Stimulated activated CD8-positive, alpha-beta memory T cell treated with anti-CD3 and anti-CD28 coated beads, Interleukin-4, amount 100 ng/mL, for 4 hours (primary cell): ENCODE measurements at places on chromosomes 3 and 15.
A peak's percentile ranks its signal among the peaks of the same experiment; 100 is the strongest.

DNA sequence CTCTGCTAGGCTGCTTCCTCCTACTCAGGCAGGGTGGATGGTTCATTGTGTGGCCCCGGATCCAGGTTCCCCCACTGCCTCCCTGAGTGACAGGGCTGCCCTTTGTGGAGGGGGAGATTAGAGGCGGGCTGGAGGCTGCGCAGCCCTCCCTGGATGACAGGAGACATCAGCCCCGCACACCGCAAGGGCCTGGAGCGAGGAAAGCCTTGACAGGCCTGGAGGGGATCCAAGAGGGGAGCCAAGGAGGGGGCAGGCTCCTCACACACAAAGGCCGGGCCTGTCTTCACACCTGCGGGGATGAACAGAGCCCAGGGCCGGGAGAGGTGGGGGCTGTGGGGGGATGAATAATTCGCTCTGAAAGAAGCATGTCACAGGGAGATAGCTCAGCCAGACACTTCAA lies 72.9 kb downstream of the RPN1 start:
- no peak for DNase-seq

DNA sequence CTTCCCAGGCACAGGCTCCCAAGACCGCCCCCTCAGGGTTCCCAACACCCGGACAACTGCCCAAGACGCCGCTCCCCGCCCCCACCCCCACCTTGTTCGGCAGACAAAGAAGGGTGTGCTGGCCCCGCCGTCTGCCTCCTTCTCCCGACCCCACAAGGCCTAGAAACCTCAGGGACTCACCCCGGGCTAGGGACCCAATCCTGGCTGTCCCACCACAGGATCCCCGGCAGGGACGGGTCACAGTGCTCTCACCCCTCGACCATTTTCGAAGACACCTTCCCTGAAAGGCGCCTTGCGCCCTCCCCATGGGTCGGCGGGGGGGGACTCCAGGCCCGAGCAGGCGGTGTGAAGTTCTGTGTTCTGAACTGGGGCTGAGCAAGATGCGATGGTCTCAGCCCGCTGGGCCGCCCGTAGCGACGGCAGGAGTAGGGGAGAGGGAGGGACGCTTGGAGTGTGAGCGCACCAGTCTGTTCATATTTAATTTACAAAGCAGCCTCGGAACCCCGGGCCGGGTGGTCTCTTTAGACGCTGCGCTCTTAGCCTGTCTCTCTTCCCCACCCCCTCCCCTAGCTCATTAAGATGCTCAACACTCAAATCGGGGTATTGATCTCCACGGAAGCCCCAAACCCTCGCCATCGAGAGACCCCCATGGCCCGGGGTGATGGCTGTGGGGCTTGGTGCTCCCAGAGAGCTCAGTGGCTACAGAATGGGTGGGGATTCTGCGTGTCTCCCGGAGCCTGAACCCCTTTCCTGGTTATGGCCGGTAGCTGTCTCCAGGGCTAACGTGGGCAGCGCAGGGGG lies 1.4 kb upstream of the ISLR2 start:
- no peak for DNase-seq

DNA sequence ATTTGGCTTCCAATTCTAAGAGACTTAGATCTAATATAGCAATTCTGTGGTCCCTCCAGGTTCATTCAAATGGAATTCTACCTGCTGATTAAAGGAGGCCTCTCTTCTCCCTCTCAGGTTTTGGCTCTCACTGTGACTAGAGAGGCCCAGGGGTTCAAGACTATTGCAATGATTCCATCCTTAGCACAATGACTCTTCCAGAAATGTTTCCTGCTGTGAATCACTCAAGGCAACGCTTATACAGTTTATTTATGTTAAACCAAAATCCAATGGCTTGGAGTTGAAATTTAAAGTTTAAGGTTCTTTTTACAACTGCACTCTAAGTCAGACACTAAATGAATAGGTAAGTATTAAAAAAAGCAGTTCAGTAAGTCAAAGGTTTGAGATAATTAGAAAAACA lies 39.9 kb downstream of the IFT57 start:
- DNase-seq, result no peak

DNA sequence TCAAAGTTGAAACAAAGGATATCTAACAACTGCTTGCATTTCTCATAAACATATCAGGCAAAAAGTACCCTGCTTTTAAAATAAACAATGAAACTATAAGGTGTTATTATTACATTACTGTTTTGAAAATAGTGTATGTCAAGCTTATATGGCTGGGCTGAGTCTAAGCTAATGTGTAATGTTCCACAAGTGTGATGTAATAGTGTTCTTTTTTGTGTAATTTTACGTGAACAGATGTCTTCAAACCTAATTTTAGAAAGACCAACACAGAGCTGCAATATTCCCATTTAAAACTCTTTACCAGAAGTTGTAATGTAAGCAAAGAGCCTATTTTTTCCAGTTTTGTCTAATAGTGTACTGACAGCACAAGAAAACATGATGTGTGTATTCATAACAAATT lies 34.0 kb downstream of the MINDY2 start:
- no peak for DNase-seq

DNA sequence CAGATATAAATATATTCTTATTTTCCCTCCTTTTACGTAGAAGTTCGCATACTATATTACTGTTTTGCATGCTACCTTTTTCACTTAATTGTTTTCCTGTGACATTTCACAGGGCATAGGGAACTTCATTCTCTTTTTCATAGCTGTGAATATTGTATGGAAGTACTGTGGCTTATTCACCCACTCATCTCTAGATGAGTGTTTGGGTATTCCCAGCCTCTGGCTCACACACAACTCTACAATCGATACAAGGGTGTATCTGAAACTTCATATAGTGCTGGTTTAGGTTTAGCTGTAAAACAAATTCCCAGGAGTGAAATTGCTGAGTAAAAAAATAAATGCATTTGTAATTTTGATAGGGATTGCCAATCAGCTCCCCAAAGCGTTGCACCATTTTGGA lies 55.3 kb upstream of the MAGI1 start:
- DNase-seq, result no peak

- DNase-seq, result peak; percentile 49
Measured at GRCh38 chr3:108124337-108125152, 33.7 kb upstream of the CD47 start.

GRCh38 chr3:99789011-99789721 lies 28.5 kb upstream of the CMSS1 start:
- DNase-seq, result no peak

- no peak for DNase-seq
Measured at GRCh38 chr3:171900446-171900845, 57.3 kb downstream of the TMEM212 start.

DNA sequence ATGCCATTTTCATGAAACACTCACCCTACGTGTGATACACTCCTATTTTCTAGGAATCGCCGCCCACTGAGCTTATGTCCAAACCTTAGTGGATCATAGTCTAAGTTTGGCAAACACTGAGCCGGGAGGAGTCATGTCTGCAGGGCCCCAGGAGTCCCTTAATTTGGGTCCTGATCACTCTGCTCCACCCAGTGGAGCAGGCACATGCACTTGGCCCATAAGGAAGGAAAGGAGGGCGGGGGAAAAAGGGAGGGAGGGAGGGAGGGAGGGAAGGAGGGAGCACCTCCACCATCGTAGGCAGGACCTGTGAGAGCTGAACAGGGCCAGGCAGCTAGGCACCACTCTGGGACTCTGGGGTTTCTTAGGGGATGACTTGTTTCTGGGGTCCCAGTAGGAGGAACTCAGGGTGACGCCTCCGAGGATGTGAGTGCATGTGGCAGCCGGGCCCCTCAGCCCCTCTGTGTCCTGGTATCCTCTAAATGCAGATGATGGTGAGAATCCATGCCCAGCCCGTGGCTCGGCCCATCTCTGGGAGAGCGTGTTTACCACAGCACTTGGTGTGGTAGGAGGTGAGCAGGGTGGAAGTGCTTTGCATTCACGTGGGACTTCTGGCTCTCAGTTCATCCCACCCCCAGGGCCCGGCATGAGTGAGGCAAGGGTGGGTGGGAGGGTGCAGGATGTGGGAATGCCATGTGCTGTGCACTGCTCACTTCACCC lies 109.4 kb downstream of the KLF13 start:
- no peak for DNase-seq

DNA sequence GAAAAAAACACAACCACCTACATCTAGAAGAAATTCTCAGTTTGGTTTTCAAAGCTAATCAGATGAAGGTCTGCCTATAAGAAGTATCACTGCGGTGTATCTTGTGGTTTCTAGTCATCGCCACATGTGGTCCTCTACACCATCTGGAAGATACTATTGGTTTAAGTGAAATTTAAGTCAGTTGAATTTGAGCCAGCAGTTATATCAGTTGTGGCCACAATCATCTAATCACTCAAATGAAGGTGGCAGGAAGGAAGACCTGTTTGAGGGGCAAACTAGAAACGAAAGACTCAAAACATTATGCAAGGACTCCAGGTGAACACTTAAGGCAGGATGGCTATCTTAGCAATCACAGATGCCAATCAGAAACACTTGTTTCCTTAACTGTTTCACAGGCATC lies 48.7 kb downstream of the ETV5 start:
- no peak for DNase-seq

DNA sequence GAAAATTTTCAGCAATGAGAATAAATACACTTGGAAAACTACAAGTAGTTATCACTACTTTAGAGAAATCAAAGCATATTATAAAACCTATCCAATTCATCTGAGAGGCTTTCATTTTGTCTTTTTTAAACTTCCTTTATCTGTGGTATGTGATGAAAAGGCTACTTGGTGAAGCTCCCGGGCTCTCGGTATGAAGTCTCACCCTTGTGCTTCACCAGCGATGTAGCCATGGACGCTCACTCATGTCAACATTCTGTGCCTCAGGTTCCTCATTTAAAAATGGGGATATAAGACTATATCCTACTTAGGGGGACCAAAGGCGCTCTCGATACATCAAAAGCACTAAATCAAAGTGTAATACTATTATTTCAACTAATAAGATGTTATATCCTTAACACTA lies 14.9 kb downstream of the SATB1 start:
- no peak for DNase-seq

DNA sequence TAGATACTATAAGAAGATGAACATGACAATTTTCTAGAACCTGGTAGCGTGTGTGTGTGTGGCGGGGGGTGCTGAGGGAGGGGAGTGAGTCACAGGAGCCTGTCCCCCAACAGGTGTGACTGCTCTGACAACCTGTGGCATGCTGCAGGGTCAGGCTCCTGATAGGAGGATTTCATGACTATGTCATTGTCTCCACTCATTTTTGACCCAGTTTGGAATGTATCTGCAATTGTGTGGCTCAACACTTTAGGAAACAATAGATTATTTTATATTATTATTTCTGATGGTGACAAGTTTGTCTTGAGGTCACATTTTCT lies 9.3 kb upstream of the VILL start:
- no peak for DNase-seq

GRCh38 chr3:120470870-120471269 lies 20.1 kb upstream of the FSTL1 start:
- DNase-seq, result no peak
